ENCODE measurements at places on chromosomes 12 and 14. TPM values are rescaled to one million over a fixed set of nuclear protein-coding genes. Genes with fewer than 3 reads are reported as not detected.

DNA sequence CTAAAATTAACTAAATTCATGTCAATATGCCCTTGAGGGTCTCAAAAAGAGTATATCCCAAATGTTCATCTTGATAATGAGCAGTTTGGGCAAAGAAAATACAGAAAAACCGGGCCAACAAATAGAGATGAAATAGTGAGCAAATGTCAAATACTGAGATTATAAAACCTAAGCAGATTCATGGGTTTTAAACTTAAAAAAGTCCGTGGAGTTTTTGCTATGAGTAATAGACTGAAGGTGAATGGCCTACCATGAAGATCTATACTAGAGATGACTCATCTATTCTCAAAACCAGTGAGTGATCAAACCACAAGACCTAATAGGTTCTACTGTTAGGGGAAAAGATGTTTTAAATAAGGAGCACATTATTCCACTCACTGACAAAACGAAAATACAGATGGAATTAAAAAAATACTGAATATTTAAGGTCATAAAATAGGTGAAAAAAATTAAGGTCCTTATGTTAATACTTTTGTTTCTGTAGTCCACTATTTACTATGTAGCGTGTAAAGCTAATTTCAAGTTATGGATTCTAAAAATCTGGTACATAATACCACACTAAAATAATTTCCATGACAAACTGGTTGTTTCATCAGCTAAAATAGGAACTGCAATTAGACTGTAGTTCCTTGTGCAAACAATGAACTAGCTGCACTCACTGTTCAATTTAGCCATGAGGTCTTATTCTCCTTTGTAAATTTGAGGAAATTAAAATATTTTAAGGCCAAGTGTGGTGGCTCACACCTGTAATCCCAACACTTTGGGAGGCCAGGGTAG, 5.0 kb downstream of the HNRNPC start:
- no peak for DNase-seq

Gene IFNG-AS1
- not detected for polyA plus RNA-seq

Gene P2RX2
- polyA plus RNA-seq: not detected

Gene TAC3
- polyA plus RNA-seq: 2.2 TPM

Gene APAF1
- 9.4 TPM for polyA plus RNA-seq

GRCh38 chr12:105382771-105383622, 52.5 kb downstream of the C12orf75 start:
- DNase-seq: no peak

DNA sequence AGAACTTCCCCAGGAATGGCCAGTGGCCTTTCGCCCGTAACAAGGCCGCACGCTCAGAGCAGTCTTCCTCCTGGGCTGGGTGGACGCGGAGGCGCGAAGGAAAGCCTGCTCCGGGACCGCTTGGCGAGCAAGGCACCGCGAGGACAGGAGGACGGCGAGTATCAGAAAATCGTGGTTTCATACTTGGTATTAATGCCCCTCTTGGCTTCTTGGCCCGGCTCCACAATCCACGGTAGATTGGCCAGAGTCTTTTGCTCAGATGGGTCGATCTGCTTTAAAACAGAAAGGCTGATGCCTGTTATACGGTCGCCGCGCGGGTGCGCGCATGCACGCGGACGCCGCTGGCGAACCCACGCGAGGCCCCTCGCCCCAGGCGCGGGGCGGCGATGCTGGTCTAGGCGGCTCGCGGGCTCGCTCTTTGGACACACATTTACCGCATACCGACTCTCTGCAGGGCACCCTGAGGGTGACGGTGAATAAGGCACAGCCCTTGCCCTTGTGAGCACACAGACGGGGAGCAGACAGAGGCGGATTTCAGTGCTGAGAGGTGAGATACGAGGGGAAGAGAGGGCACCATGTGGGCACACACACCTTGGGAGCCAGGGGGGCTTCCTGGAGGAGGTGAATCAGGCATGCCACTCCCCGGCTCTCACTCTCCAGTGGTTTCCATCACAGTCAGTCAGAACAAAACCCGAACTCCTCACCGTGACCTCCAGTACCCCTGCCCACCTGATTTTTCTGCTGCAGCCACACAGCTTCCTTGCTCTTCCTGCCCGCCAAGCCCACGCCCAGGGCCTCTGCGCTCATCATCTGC, 100.7 kb downstream of the APAF1 start:
- peak; percentile 33 for DNase-seq

DNA sequence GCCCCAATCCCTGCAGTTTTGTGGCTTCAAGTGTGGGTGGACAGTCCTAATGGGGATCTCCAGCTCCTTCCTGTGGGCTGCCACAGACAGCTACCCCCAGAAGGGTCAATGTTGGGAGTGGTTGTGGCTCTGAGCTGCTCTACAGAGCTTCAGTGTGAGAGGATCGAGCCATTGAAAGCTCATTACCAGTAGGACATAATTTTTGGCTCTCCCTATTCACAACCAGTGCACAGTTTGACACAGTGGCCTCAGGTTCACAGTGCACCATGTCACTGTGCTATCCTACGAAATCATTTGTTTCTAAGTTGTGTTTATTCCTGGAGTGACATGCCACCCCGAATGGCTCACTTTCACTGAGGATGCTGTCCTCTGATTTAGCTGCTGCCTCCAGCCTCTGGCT, 22.8 kb downstream of the TMBIM6 start:
- DNase-seq: no peak

Gene ARHGAP9
- polyA plus RNA-seq: 2.6 TPM

DNA sequence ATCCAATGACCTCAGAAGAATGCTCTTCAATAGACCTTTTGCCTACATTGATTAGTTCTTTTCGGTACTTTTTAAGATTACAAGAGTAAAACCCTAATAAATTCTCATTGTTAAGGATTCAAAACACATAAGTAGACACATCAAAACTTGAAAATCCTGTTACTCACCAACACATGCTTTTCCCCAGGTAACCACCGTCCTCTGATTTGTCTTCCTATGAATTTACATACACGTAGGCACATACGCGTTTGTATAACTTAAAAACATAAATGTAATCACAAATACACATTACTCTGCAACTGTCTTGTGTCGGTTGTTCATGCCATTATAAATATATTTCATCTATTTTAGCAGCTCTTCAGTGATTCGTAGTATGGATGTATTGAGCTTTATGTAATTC, 910 bp upstream of the WASHC4 start:
- no peak for DNase-seq

Gene B3GNT4
- polyA plus RNA-seq: 0.42 TPM

DNA sequence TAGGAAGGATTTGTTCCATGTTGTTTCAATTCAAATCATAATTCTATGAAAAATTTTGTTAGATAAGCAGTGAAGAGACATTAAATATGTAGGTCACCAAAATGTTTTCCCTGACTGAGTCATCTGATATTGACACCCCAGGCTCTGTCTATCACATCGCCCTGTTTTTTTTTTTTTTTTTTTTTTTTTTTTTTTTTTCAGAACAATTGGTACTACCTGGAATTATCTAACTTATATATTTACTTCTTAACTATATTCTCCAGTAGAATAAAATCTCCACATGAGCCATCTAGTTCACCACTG, 97.8 kb upstream of the KRAS start:
- DNase-seq: no peak

Gene TSPAN8
- polyA plus RNA-seq: 23.5 TPM

Gene SLC10A1
- polyA plus RNA-seq: not detected

- no peak for DNase-seq
These were observed 16.5 kb downstream of the SELPLG start for GRCh38 chr12:108616941-108617858.

DNA sequence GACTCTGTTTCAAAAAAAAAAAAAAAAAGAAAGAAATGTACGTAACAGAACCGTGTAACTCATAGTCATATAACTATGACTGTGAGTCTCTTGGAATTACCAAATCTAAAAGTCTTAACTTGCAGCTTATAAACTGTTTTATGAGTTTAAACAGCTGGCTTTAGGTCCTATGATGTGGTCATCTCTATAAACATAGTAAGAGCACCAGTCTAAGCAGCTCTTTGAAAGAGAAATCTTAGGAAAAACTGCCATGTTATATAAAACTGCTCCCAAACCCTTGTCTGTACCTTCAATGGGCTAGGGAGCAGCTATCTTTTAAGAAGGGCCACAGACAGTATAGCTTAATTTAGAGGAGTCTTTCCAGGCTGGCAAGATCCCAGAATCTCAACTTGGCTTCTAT, 115.5 kb upstream of the AEBP2 start:
- no peak for DNase-seq

Gene SLCO1A2
- polyA plus RNA-seq: not detected

Gene ACRBP
- polyA plus RNA-seq: 2.9 TPM

DNA sequence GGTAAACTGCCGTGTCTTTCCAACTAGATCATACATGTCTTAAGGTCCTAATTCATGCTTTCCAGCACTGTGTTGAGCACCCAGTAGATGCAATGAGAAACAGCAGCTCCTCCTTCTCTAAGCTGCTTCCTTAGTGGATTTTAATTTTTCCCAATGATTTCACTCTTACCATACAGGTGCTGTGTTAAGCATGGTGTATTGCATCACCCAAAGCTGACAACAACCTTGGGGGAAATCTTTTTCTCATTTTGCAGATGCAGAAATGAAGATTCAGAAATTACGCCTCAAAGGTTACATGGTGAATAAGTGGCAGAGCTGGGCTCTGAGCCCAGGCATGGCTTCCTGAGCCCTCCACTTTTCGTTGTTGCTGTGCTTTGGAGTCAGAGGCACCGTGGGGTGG, 75.6 kb downstream of the NEDD1 start:
- DNase-seq: no peak

Gene GZMB
- 0.45 TPM for polyA plus RNA-seq

GRCh38 chr12:72338437-72338836, 66.3 kb downstream of the TRHDE start:
- DNase-seq: no peak

DNA sequence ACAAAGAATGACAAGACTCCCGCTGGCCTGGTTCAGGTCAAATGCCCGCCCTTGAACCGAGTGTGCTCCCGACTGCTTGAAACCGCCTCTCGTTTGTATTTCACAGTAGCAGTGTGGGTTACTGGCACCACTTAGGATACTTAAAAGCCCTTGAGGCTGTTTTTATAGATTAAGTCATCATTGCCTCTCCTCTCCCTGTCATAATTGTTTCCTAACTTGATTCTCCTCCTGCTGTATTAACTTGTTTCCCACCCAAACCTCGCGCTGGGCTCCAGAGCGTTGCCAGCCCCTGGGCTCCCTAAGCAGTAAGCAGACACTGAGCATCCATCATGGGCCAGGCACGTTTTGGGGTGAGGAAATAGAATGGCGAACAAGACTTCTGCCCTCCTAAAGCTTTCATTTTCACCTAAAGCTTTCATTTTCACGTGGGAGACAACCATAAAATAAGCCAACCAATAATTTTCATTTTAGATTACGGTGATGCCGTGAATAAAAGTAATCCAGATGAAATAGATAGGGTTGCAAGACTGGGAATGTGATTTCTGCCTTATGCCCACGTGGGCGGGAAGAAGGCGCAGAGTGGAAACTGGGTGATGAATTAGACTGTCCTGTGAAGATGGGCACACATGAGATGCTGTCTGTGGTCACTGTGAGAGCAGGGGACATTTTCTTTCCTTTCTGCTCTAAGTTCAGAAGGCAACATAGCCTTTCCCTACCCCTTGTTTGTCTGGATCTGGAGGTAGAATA, 97.5 kb downstream of the PPP2R5C start:
- no peak for DNase-seq

DNA sequence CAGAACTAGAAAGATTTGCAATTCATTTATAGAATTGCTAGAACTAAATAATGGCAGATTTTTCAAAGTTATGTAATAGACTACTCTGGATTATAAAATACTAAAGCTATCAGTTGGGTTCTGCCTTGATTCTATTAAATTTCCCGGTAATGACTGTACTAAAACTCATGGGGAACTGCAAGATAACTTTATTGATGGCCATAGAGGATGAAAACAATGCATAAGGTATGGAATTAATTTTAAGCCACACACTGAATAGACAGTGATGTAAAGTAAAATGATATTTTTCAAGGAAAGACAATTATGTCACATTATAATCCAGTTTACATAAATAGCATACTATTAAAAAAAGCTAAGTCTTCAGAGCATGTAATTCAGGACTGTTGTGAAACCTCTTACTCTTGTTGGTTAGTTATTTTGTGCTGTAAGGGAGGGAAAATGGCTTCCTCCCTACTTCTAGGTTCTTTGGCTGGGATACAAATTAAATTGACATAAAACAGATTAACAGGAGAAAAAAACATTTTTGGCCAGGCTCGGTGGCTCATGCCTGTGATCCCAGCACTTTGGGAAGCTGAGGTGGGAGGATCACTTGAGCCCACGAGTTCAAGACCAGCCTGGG, 134.4 kb upstream of the AMIGO2 start:
- DNase-seq: no peak

DNA sequence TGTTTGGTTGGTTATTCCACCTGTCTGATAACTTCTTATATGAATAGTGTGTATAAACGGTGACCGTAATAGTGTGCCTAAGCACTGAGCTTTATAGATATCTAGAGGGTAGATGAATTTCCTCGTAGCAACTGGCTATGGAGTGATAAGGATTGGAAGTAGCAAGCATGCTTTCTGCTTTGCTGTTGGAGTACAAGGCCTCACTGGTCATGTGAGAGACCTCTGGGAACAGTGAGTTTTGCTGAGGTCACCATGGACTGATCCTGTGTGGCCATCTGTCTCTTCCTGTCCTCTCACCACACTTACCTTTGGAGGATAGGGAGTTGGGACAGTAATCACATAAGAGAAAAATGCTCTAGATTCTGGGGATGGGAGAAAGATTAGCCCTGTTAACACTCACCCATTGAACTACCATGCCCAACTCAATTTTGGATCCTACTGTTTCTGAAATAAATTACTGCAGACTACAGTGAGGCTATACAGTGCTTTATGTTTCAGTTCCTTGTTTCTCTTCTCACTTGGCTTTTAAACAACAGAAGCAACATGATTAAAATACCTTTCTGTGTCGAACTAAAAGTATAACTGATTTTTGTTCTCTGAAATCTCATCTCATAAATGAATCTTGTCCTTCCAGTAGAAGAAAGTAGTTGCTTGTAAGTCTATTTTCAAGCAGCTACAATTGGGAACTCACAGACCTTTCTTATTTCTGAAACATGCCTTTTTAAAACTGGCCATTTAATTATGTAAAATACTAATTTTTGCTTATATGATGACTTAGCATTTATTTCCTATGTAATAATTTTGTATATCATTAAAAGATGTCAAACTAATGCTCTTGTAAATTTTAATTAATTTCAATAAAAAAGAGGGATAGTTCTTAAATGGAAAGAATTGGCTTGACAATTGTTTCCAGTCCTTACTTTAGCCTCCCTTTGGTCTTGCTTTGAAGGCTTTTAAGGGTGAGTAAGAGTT, 8.3 kb downstream of the TMX1 start:
- DNase-seq: no peak

DNA sequence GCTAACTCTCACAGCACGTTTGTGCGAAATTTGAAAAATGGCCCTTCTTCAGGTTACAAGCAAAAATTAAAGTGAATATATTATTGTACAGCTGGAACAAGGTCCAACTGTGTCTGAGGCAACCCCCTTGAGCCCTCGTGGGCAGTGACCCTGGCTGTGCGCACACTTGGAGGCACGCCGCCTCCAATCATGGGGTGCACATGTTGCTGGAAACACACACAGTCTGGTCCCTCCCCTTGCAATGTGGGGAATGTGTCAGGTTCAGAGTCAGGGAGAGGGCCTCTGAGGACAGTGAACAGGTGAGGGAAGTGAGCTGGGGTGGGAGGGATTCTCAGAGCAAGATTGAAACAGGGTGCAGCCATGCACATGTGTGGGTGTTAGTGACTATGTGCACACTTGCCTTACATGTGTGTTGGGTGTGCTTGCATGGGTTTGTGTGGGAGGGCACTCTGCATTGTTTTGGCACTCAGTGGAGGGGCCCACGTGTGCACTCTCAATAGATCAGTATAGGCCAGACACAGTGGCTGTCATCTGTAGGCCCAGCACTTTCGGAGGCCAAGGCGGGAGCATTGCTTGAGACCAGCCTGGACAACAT, 9.6 kb downstream of the TSPAN9 start:
- DNase-seq: no peak

Measured in ovary (tissue), 10 donors.